ENCODE measurements at places on chromosomes 3 and 15.

DNA sequence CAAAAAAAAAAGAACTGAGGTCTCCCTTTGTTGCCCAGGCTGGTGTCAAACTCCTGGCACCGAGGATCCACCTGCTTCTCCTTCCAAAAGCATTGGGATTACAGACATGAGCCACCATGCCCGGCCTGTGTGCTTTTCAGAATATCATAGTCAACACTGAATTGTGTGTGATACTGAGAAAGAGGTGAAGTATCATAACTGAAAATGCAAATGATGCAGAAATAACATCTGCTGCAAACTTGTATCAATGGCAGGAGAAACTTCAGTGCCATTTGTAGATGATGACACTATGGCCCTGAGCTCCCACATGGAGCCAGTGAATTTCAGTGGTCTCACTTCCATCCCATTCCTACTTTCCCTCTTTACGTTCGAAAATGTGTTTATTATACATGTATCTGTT lies 21.9 kb downstream of the IL12A start:
- DNase-seq, result no peak

DNA sequence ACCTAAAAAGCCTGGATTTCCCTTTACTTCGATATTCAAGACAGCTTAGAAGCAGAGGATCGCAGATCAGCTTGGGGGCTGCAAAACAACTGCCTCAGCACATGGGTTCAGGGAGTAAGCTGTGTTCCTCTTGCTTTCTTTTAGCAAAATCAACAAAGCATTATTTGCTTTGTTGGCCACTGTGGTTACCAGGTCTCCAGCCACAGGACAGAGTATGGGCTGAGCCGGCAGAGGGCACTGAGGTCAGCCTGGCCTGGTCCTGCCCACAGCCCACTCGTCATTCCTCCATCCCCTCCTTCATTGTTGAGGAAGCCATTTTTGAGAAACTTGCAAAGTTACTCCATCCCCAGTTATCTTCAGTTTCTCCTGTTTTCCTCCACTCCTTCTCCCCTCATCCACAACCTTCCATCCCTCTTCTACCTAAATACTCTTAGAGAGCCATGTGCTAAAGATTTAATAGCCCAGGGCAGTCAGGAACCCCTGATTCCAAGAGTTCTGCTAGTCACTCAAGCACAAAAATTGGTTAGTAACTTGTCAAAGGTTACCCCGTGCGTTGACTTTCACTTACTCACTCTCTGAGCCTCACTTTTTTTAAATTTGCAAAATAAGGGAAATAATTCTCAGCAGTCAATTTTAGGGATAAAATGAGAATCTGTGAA lies 60.0 kb upstream of the HES1 start:
- peak; percentile 40 for DNase-seq

DNA sequence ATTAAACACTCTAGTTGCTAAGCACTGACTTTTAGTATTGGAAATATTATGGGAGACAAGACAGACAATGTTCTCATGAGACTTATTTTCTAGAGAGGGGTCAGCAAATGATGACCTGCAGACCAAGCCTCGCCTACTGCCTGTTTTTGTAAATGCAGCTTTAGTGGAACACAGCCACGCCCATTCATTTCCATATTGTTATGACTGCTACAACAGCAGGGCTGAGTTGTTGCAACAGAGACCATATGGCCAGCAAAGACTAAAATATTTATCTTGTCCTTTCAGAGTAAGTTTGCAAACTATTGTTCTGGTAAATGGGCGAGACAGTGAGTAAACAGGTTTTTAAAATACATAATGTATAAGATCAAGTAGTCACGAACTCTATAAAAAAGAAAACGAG lies 570.2 kb downstream of the NTRK3 start:
- DNase-seq, result no peak

DNA sequence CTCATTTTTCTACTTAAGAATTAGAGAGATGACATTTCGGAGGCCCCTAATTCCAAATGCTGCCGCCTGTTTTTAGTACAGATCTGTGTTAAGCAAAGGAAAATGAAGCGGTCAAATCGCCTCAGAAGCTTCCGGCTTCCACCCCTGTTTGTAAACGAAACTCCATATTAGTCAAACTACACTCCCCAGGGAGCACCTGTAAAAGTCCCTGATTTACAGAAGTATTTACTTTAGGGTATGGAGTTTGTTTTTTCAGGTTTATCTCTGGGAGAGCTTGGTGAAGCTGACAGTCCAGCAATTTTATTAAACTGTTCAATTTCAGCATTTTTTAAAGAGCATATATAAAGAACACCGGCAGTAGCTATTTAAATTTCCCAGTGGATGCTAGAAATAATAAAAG lies 319.8 kb downstream of the FHIT start:
- DNase-seq, result no peak

- DNase-seq, result peak; percentile 16
Observed at GRCh38 chr3:8607234-8608040, 37.2 kb downstream of the SSUH2 start.

- no peak for DNase-seq
Observed at GRCh38 chr3:52025453-52025852, 29.8 kb upstream of the RPL29 start.

DNA sequence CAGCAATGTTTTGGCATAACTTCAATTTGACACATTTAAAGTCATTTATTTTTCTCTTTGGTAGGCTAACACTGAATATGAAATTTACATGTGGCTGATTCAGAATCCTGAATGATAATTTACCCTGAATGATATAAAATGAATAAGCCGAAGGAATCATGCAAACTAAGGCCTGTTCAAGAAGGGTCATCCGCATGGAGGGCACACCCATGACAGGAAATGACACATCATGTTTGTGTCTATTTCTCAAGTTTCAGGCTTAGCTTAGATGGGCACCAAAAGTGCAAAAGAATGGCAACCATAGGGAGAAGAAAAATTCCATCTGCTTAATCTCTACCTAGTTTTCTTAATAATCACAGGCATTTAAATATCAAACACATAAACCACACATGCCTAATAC lies 141.5 kb downstream of the DUT start:
- DNase-seq, result no peak

Measured in kidney glomerular epithelial cell (primary cell).